ENCODE measurements at places on chromosomes 4 and X. TPM values are rescaled to one million over a fixed set of nuclear protein-coding genes. Genes with fewer than 3 reads are reported as not detected.

Gene TCP11X1
- total RNA-seq = not detected

Gene CRMP1
- 0.40 TPM for total RNA-seq

Gene GAGE2A
- total RNA-seq = not detected

Gene CTAG1A
- not detected for total RNA-seq

Gene AMBN
- total RNA-seq = not detected

Gene GAGE13
- not detected for total RNA-seq

Gene SLC9B2
- 91.0 TPM for total RNA-seq

Gene SASH3
- 63.0 TPM for total RNA-seq

Gene GAGE12J
- total RNA-seq = not detected

Gene CCSER1
- 0.87 TPM for total RNA-seq

Gene ZFP92
- not detected for total RNA-seq

Gene GIMD1
- not detected for total RNA-seq

Gene PYURF
- 42.7 TPM for total RNA-seq

Gene LRRC66
- total RNA-seq = 0.29 TPM

Gene CBLL2
- total RNA-seq = not detected

Gene ATP5ME
- 357 TPM for total RNA-seq

Gene TRAM1L1
- not detected for total RNA-seq

Gene NSUN7
- not detected for total RNA-seq

Gene MAGEE2
- total RNA-seq = not detected

Gene FAM47E
- total RNA-seq = not detected

Gene NOX1
- not detected for total RNA-seq

Gene ANK2
- total RNA-seq = 3.1 TPM

Gene NAP1L5
- 17.9 TPM for total RNA-seq

Gene GUCY1A1
- 6.1 TPM for total RNA-seq

Gene DCUN1D4
- total RNA-seq = 23.8 TPM

Gene UBE2D3
- 538 TPM for total RNA-seq

Gene MAGEA4
- not detected for total RNA-seq

Gene CHRDL1
- total RNA-seq = not detected

Gene PPP2R3B
- 62.5 TPM for total RNA-seq

Gene HCCS
- 13.7 TPM for total RNA-seq

Gene RBM47
- not detected for total RNA-seq

Gene FRMPD4
- total RNA-seq = not detected

Gene TBC1D19
- total RNA-seq = 5.6 TPM

Gene APELA
- not detected for total RNA-seq

Gene TSPAN6
- not detected for total RNA-seq

Gene GATA1
- total RNA-seq = not detected

Gene CABS1
- total RNA-seq = not detected

Gene TCEAL2
- not detected for total RNA-seq

Gene ETDA
- total RNA-seq = not detected

Gene HERC5
- total RNA-seq = not detected

Gene RHOXF2B
- not detected for total RNA-seq

Gene ADH7
- total RNA-seq = not detected

Gene SPACA5
- total RNA-seq = not detected

Gene UGT2B15
- not detected for total RNA-seq

Gene SHISA3
- not detected for total RNA-seq

Gene RAB41
- total RNA-seq = not detected

Gene YIPF7
- not detected for total RNA-seq

Gene GUF1
- total RNA-seq = 20.5 TPM

Gene TMEM156
- total RNA-seq = 240 TPM

Gene FAM184B
- total RNA-seq = not detected

Gene PHOX2B
- total RNA-seq = not detected

Gene SLC2A9
- total RNA-seq = 0.72 TPM

Gene CITED1
- total RNA-seq = not detected

Gene TMEM47
- total RNA-seq = not detected

Gene NAT8L
- not detected for total RNA-seq

Gene GSX2
- total RNA-seq = 23.9 TPM

Gene PABPC4L
- not detected for total RNA-seq

Gene ADRA2C
- total RNA-seq = not detected

Gene MBNL3
- 6.9 TPM for total RNA-seq
